Activated T-helper 2 cell treated with anti-CD3 and anti-CD28 coated beads, Interferon-gamma antibody, Interleukin-2, Interleukin-4, amounts not matched to agents 10 μg/mL and 5 μg/mL and 100 μg/mL, durations not matched to agents 14 hours and 24 hours and 36 hours (primary cell): ENCODE measurements at places on chromosomes 13 and 19. TPM values are rescaled to one million over a fixed set of nuclear protein-coding genes. Genes with fewer than 3 reads are reported as not detected.

DNA sequence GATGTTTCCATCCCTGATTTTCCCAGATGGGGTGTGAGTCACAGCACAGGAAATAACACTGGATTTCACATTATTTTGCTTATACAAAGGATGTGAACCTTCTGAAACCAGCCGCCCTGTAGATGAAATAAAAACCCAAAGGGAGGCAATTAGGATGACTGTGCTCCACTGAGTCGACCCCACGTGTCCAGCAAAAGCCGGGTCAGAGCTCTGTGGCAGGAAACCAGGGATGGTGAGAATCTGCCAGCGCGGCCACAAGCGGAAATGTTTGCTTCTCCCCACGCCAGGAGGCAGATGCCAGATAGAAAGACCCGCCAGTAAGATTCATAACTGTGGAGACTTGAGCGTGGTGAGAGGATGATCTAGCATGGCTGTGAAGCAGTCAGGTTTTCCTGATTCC is 764.4 kb downstream of the LIG4 start:
- DNase-seq: no peak

- DNase-seq: no peak
Measured at GRCh38 chr13:71922194-71922593, 55.2 kb upstream of the DACH1 start.

GRCh38 chr13:36746051-36746450 is 72.2 kb downstream of the SERTM1 start:
- no peak for DNase-seq

GRCh38 chr13:110953833-110954532 is 39.1 kb upstream of the ANKRD10 start:
- no peak for DNase-seq

The SERP2 gene
- 0.25 TPM in 1 of 2 replicates, not detected in the other for total RNA-seq

The CEACAM5 gene
- not detected in 2 replicates for total RNA-seq

The TBXA2R gene
- total RNA-seq: 0.09 and 0.14 TPM in 2 replicates

GRCh38 chr19:18446811-18447359 is 9.0 kb upstream of the ISYNA1 start:
- no peak for DNase-seq

The CYP2A7 gene
- total RNA-seq: not detected in 2 replicates

DNA sequence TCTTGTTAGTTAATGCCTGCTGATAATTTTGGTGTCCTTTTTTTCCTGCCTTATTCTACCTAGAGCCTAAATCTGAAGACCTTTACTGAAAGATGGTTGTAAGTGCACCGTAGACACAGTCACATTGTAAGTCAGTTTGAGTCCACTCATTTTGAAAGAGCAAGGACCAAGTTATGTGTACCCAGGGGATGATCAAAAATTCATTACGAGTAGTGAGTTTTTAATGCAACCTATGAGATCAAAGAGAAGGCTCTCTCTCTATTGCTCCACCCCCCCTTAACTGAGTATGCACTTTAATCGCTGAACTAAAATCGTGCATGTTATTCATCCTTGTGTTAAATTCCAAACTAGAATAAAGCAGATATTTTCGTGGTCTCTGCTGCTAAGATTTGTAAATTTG is 1.8 kb downstream of the RAP2A start:
- no peak for DNase-seq

DNA sequence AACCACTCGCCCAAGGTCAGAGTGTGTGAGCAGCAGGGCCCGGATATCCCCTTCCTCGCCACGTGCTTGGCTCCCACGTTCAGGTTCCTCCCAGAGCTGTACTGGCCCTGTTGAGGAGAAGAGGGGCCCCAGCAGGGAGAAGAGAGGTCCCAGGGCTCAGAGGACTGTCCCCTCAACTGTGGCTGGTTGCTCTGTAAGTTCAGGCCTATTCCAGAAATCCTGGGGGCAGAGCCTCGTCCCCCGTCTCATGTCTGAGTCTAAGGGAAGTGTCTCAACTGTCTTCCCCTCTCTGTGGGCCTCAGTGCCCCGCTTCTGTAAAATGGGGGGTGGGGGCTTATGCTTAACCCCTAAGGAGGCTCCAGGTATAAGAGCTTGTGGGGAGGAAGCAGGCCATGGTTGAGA is 3.9 kb downstream of the PPP5C start:
- DNase-seq: no peak

The ZNF223 gene
- total RNA-seq: not detected in 2 replicates

The URAD gene
- total RNA-seq: not detected in 2 replicates

The FLT1 gene
- 29.9 and 32.4 TPM in 2 replicates for total RNA-seq

- no peak for DNase-seq
Measured at GRCh38 chr13:85186356-85187045, 612.7 kb downstream of the SLITRK6 start.

DNA sequence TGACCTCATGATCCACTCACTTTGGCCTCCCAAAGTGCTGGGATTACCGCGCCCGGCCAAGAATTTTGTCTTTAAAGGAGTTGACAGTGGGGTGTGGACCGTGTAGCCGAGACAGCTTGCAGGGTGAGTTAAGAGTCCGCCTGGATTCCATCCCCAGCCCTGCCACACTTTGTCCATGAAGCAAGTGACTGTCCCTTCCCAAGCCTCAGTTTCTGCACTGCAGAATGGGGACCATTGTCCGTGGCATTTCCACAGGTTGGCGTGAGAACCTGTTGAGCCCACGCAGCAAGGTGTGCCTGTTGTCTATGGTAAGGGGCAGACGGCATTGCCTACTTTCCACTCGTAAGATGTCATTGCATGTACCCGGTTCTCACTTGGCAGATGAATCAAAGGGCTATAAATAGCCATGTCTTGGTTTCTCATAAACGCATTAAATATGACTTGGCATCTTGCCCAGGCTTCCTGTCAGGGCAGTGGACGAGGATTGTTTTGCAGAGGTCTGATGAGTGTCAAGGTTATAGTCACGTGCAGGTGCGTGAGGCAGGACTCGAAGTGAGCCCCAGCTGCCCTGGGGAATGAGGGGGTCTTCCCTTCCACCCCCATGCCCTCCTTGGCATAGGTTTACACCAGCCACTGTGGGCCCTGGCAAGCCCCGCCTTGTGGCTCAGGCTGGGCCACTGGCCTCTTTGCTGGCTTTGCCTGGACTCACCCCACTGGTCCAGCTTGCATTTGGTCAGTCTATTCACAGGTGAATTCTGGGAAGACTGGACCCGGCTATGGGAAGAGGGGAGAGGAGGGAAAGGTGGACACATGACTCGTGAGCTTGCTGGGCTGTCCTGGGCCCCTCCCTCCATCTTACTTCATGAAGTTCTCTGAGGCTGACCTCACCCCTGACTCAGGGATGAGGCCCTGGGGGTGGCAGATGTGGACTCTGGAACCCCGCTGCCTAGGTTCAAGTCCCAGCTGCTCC is 14.6 kb downstream of the FAM187B start:
- DNase-seq: peak; percentile 61

The PPM1N gene
- 2.5 and 3.1 TPM in 2 replicates for total RNA-seq

The ITGBL1 gene
- total RNA-seq: not detected in 2 replicates

- DNase-seq: no peak
Measured at GRCh38 chr13:110523180-110523579, 38.3 kb downstream of the RAB20 start.

- no peak for DNase-seq
Measured at GRCh38 chr13:47846886-47847285, 154.2 kb downstream of the SUCLA2 start.

The LRRC4B gene
- total RNA-seq: 0.18 TPM in 1 of 2 replicates, not detected in the other

DNA sequence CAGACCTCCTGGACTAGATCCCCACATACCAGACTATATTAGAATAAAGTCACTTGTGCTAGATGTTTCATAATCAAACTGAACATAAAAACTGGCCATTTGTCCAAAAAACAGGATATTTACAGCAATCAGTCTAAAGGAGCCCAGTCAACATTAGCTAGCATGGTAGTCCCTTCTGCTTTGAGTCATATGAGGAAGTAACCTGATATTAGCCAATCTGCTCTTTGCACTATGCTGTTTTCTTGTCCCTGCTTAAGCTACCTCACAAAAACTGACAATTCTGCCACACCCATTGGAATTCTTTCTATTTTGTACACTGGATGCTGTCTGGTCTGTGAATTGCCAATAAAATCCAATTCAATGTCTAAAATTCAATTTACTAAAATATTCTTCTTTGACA is 1824.2 kb downstream of the OLFM4 start:
- no peak for DNase-seq

- DNase-seq: no peak
Measured at GRCh38 chr19:6716610-6716970, 3.9 kb downstream of the C3 start.
